ENCODE measurements at places on chromosomes 6 and 20.

GRCh38 chr6:149461670-149462069 lies 23.1 kb downstream of the ZC3H12D start:
- no peak for DNase-seq

DNA sequence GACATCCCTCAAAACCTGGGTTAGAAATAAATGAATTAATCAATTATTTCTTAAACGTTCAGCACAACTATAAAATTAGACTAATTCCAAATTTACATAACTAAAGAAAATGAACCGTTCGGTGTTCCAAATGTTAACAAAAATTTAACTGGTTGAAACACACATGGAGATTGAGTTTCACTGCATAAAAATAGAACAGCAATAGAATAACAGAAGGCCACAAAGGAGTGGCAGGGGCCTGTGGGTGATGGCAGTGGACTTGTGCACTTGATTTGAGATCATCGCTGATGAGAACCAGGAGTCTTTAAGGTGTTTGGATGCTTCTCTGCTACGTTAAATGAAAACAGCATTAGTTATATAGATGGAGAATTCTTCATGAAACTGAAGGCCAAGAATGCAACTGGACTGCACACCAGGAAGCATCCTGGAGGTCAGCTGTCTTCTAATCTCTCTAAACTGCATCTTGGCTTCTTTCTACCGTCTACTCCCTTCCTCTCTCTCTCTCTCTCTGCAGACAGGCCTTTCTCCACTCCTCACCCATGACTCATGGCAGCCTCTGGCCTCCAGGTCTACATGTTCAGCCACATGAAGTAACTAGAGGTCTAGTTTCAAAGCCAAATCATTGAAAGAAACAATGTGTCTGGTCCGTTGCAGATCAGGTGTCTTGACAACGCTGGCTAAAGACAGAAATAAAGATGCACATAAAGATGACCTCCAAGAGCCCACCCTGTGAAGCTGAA lies 111.3 kb downstream of the SIM1 start:
- DNase-seq, result no peak

DNA sequence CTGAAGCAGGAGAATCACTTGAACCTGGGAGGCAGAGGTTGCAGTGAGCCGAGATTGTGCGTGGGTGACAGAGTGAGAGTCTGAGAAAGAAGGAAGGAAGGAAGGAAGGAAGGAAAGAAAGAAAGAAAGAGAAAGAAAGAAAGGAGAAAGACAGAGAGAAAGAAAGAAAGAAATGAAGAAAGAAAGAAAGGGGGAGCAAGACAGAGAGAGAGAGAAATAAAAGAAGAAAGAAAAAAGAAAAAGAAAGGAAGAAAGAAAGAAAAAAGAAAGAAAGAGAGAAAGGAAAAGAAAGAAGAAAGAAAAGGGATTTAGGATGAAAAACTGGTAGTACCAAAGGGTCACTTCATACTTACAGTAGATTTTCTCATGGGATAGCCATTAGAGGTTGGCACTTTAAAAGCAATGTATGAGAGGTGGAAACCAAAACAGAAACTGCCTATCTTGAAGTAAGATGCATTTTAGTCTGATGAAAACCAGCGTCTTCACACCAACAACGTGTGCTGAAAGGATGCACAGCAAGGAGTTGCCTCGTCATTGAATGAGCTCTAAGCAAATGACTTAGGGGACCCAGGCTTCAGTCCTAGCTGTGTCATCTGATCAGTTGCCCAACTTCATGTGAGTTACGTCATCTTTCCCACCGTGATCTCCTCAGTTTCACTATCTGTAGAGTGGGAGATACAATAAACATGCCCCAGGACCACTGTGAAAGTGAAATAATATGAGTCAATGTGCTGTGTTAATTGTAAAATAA lies 133.9 kb upstream of the NEDD9 start:
- DNase-seq, result no peak

DNA sequence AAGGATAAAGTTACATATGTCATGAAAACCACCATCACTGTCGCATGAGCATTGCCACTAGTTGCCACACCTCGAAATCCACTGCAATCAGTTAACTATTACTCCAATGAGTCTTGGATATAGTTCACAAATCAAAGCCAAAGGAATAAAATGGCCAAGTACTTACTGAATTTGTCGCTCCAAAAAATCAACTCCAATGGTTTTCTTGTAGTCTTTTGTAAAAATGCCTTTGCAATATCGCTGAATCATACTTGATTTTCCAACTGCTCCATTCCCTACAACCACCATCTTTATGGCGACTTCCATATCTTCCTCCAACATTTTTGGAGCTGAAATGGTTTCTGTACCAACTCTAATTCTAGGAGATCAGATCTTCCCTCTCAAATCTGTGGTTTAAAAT lies 12.0 kb downstream of the RAB23 start:
- DNase-seq, result no peak

- no peak for DNase-seq
Observed at GRCh38 chr20:19730706-19731105, 27.4 kb upstream of the RIN2 start.

Measured in WTC11 (cell line).